ENCODE measurements at places on chromosomes 11 and 22.

DNA sequence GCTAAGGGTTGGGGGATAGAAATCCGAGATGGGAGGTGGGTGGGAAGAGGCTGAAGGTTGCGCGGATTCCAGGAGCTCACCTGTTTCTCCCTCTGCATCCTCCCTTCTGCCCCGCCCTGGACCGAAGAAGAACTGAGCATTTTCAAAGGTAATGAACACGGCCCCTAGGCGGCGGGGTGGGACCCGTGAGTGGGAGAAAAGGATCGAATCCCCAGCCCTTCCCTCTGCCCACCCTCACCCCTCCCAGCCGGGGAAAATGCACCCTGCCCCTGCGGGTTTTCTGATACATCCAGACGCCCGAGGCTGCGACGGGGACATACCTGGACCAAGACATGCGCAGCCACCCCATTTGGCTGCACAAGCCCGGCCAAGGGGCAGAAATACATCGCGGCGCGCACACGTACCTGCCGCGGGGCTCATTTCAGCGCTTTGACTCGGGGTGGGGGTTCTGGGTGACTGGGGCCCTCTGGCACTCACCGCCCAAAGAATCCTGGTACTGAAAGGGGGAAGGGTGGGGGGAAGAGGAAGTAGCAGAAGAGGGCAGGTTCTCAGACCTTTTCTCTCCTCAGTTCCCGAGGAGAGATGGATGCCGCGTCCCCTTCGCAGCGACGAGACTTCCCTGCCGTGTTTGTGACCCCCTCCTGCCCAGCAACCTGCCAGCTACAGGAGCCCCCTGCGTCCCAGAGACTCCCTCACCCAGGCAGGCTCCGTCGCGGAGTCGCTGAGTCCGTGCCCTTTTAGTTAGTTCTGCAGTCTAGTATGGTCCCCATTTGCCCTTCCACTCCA, 6.0 kb downstream of the VSIG2 start:
- no peak for DNase-seq

- no peak for DNase-seq
Observed at GRCh38 chr11:106409671-106410070, 332.2 kb downstream of the AASDHPPT start.

GRCh38 chr11:44928816-44929215, 21.9 kb downstream of the TP53I11 start:
- no peak for DNase-seq

DNA sequence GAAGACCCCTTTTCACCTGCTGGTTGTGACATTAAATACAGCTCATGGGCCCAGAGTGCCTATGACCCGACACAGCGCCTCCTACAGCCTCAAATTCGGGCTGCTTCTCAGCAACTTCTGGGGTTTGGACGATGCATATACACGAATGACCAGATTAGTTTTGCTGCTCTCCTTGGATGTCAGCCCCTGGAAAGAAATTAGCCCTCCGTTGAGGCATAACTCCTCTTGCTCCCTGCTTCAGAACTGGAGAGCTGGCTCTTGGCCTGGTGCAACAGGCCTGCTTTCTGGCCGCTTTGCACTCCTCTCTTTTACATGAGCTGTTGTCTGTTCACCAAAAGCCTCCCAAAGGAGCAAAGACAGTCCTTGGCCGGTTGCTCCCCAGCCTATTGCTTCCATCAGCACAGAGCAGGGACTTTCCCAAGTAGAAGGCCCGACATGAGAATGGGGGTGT, 3.3 kb downstream of the TECTA start:
- DNase-seq: no peak

- DNase-seq: peak; percentile 54
Observed at GRCh38 chr22:25488244-25489020, 76.0 kb upstream of the GRK3 start.

DNA sequence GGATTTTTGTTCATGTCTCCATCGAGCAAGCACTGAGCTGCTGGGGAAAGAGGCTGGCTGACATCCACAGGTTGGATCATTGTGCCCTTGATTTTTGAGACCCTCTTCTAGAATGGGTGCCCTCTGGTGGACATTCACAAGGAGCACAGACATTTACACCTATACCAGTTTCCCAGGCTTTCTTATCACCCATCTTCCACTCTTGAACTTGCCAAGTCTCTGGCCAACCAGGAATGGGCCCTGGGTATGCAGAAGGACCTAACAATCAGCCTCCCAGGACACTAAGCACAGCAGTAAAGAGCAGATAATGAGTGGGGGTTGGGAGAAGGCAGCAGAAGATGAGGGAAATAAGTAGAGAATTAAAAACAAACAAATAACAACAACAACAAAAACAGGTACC, 5.7 kb upstream of the INTS4 start:
- peak; percentile 67 for DNase-seq

- DNase-seq: no peak
Observed at GRCh38 chr11:65375012-65375411, 7.4 kb downstream of the SLC25A45 start.

DNA sequence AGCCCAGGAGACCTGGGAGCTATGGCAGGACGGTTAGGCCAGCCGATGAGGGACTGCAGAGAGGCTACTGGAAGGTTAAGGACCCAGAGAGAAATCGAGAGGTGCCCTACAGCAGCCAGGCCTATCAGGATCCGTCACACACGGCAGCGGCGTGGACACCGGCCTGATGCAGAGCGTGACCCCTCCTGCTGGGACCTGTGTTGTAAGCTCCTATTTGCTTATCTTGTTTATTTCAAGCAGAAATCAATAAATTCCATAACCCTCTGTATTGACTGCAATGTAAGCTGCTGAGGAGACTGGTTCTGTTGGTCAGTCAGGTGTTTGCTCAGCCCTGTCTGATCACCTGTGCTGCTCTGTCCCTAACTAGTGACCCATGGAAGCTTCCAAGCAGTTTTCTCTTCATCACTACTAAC, 39.9 kb downstream of the PPP2R1B start:
- DNase-seq: no peak

GRCh38 chr22:35854334-35854733, 136.7 kb downstream of the APOL5 start:
- DNase-seq: no peak

DNA sequence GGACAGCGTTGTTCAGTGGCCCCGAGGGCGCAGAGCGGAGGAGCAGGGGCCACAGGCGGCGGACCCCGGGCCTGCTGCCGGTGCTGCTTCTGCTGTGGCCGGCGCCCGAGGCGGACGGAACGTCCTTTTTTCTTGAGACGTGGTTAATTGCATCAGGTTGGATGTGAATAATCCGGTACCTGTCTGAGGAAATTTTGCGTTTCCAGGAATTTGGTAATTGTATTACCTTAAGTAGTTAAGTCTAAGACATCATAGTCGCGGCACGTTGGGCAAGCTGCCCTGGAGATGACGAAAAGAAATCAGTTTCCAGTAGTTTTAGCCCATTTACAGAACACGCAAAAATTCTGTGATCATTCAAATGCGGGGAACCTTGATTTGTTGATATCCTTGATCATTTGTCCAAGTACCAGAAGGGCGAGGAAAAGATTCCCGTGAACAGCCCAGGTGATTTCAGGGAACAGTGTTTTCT, 789 bp downstream of the SPECC1L start:
- no peak for DNase-seq

GRCh38 chr11:98507208-98507607, 513.5 kb upstream of the CNTN5 start:
- DNase-seq: no peak

GRCh38 chr11:119861160-119861559, 132.2 kb upstream of the NECTIN1 start:
- no peak for DNase-seq
